Fibroblast of skin of abdomen (primary cell): ENCODE measurements at places on chromosomes 3 and 15.

GRCh38 chr15:86201313-86202008 is 121.8 kb downstream of the AGBL1 start:
- DNase-seq, result no peak

DNA sequence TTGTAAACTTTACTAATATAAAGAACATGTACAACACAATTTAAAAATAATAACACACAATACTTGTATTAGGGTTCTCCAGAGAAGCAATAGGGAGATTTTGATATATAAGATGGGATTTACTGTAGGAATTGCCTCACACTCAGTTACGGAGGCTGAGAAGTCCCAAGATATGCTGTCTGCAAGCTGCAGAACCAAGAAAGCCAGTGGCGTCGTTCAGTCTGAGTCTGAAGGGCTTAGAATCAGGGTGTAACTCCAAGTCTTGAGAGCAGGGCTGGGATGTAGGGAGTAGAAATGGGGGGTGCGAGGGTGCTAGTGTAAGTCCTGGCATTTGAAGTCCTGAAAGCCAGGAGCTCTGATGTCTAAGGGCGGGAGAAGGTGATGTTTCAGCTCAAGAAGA is 206.6 kb upstream of the HES1 start:
- no peak for DNase-seq

GRCh38 chr15:28124841-28125240 is 25.7 kb upstream of the OCA2 start:
- DNase-seq, result no peak

DNA sequence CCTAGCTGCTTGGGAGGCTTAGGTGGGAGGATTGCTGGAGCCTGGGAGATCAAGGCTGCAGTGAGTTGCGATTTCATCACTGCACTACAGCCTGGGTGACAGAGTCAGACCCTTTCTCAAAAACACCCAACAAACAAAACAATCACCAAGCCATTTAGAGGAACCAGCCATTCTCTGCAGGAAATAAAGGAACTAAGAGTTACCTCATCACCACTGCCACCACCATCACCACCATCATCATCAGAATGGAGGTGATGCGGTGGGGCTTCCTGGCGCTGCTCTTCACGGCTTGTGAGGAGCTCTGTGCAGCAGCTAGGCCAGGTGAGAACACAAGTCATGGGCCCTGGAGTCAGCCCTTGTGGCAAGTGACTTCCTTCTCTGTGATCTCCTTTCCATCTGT is 37.7 kb upstream of the KLHL25 start:
- no peak for DNase-seq

GRCh38 chr3:191345334-191345733 is 15.0 kb upstream of the UTS2B start:
- DNase-seq, result peak; percentile 20
